Fibroblast of pulmonary artery (primary cell): ENCODE measurements at places on chromosomes 2 and 18.

DNA sequence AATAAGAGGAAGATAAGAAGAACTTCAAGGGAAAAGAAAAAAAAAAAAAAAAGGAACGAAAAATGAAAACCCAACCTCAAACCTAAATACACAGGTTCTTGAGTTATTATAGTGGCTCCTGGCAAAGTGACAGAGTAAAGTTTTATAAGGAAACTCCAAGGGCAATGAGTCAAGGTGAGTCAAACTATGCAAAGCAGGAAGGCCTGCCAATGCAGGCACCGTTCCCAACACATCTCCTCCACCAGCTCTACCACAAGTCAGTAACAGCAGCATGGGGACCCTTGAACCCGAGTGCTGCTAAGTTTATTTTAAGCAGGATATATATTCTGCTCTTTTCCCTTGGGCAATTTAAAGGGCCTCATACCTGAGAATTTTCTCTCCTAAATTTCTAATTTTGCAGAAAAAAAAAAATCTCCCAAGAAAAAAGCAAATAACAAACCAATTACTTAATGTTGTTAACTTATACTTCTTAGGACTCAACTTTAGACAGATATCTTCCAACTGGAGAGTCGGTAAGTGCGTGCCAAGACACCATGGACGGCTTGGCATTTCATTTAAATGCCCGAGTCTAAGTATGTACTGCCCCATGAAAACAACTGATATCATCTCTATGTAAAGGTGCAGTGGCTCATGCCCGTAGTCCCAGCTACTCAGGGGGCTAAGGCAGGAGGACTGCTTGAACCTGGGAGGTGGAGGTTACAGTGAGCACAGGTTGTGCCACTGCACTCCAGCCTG lies 75.7 kb upstream of the TFCP2L1 start:
- peak; percentile 75 for DNase-seq

DNA sequence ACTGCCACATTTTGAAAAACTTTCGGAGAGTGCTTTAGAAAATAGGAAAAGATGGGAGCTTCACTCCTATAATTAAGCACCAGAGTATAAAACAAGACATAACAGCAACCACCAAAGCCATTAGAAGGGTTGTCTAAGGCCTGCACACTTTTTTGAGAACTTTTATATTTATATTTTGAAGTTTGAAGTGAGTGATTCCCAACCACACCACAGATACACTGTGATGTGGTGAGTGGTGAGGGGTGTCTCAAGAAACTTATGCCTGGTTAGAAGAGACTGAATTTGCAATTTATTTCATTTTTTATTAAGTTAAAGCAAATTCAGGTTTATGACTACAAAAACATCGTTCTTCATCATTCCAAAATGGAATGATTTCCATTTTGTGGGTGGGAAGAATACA lies 161.9 kb downstream of the DNAH6 start:
- DNase-seq, result no peak

GRCh38 chr2:29420464-29420863 lies 305.2 kb downstream of the CLIP4 start:
- no peak for DNase-seq

DNA sequence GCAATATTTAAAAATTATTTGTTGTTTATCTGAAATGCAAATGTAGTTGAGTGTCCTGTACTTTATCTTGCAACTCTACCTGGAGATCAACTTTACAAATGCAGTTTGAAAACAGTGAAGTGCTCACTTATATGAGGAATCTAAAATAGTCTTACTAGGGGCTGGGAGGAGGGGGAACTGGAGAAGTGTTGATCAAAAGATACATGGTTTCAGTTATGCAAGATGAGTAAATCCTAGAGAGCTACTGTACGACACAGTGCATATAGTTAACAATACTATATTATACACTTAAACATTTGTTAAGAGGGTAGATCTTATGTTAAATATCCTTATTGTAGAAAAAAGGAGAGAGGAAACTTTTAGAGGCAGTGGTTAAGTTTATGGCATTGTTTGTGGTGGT lies 241.9 kb downstream of the BCL11A start:
- no peak for DNase-seq

- no peak for DNase-seq
These were observed 17.4 kb downstream of the STK25 start for GRCh38 chr2:241490825-241491506.

DNA sequence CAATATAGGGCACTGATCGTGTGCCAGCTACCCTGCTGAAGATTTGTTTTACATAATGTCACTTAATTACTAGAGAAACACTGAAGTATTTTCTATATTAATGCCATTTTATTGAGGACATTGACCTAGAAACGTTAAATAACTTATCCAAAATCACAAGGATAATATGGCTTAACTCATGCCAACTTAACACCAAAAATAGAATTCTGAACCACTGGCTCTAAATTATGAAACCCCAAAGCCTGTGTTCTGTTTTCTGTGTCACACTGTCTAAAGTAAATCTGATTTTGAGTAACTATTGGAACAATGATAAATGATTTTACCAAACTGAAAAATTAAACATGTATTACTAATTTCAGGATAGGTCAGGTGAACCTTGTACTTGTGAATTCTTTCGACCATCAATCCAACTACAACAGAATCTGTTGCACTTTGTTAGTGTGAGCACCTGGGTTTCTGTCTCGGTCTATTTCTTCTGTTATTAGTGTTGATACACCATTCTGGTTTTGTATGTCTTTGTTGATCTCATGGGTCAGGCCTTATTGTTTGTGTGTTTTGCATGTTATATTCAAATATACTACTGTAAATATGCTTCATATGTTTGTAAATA lies 48.2 kb upstream of the CCDC141 start:
- DNase-seq, result no peak

DNA sequence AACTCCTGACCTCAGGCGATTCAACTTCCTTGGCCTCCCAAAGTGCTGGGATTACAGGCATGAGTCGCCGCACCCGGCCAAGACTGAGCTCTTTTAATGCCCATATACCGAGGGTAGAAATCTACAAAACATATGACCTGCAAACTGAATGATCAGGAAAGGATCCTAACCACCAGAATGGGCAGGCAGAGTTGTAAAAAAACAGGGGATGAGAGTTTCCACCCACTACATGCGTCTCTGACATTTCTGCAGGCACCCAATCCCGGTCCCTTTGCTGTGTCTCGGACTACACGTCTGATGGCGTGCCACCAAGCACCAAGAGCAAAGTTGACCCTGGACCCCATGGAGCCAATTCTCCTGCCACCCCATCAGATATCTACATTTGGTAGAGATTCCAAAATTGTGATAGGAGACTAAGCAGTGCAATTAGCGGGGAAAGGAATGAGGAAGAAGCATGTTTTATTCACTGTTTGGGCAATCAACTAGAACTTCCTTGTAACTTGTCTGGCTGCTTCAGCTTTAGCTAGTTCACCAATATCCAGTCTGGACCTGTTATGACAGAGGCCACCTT lies 74.1 kb downstream of the ATP8B1 start:
- no peak for DNase-seq

DNA sequence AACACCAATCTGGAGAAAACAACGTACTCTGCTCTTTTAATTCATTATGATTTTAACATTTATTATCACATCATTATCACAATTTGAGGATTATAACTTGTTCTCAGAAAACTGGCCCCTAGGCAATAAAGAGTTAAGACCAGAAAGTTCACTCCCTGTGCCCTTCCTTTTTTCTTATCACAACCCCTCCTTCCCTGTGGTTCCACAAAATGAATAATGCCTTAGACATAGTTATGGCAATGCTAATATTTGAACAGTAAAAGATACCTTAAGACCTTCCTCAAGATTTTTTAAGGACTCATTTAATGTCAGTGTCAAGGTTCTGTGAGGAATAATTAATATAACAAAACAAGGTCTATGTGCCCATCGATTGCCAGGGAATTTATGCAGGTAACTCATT lies 596.2 kb downstream of the ARHGAP15 start:
- no peak for DNase-seq

DNA sequence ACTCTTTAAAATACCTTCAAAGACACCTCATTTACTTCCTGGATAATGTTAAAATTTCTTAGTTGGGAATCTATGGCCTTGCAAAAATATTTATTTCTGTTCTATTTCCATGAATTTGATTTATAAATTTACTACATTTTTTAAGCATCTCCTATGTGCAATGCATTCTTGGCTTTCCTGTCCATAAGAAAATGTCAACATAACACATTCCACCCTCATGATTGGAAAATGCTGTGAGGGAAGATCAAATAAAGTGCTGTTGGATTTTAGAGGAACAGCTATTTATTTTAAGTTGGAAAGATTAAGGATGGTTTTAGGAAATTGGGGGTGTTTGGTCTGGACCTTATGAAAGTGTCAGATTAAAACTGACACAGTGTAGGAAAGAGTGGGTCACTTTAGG lies 45.4 kb upstream of the MC4R start:
- no peak for DNase-seq

- DNase-seq, result no peak
These were observed 1569.5 kb upstream of the NXPH2 start for GRCh38 chr2:140349695-140350094.

DNA sequence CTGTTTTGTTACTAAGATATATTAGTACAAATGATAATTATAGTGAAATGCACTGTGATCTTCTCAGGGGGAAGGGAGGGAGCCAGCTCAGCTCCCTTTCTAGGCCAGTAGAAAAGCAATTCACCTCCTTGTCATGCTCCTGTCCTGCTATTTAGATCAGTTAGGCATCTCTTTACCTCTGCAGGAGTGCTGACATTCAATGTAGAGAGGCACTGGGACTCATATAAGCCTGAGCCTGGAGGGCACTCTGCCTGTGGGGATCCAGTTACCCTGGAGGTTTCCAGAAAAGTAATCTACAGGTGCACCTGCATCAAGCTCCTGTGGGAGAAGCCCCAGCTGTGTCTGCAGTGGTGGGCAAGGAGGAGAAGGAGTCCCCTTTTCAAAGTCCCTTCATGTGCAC lies 277.0 kb downstream of the CPS1 start:
- no peak for DNase-seq

- no peak for DNase-seq
These were observed 22.1 kb downstream of the IL1F10 start for GRCh38 chr2:113089916-113090315.

GRCh38 chr2:19664646-19665045 lies 237.1 kb downstream of the TTC32 start:
- DNase-seq, result no peak

DNA sequence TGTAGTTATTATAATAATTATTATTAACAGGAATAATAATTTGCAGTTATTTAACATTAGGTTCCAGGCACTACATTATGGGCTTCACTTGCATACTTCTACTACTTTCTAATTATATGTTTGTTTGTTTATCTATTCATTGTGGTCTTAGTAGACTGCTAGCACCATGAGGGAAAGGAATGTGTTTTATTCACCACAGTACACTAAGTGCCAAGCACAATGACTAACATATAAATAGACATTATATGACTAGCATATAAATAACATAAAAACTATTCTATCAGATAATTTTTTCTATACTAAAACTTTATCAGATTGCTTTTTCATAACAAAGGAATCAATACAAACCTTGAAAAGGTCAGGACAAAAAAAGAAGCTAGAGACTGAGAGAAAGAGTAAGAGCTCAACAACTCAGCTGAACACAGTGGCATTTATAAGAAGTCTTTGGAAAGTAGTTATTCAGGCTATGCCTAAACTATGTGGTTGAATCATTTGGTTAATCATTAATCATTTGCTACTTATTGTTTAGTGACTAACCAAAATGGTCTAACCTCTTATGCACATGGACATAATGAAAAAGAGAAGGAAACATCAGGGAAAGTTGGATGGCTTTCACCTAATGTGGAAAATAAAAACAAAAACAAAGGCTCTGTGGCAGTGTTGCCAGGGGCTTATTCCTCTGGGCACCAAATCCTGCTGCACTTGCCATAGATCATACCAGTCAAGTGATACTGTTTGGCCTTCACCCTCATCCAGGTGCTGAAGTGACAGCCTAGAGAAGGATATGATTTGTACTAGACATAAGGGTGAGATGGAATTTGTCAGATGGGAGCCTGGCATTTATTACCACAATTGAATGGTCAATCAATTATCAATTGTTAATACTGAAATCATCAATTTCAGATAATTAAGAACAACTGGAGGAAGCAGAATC lies 174.9 kb downstream of the ETAA1 start:
- DNase-seq, result peak; percentile 26

GRCh38 chr2:84857566-84857965 lies 23.3 kb downstream of the TRABD2A start:
- DNase-seq, result no peak

- DNase-seq, result peak; percentile 68
These were observed 4.5 kb downstream of the RAB31 start for GRCh38 chr18:9712611-9713010.

DNA sequence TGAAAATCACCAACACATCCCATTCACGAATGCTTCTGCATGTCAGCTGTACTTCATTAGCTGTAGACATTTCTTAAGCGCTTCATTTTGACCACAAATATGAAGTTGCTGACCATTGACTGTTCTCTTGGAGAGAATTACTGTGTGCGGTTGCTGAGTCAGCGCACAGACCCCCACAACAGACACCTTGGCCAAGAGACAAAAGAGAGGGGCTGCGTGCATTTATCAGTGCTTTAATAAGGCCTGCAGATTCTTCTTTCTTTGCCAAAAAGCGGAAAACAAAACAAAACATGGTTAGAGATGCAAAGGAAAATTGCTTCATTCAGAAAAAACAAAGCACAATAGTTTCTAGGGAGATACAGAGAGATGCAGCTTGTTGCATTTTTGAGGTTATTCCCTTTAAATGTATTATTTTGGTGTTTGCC lies 174.7 kb downstream of the ACKR3 start:
- peak; percentile 96 for DNase-seq

DNA sequence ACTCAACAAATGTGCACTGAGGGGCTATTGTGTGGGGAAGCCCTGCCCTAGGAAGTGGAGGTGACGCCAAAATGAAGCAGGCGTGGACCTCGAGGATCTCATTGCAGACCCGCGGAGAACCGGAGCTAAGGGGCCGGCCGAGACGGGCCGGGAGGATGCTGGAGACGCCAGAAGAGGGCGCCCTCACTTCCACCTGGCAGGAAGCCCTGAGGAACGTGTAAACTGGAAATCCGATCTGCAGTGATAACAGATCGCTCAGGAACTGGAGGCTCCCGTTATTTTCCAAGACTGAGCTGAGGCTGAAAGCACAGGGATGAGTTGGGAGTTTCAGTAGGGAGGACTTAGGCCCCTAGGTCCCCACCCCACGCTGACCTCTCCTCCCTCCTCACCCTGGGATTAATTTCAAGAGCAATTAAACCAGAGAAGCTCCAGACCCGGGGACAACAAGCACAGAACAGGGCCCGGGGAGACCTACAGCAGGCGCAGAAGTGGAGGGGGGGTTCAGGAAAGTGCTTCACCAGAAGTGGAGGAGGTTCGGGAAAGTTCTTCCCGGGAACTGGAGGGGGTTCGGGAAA lies 7.7 kb upstream of the COL6A3 start:
- DNase-seq, result peak; percentile 84
